ENCODE measurements at places on chromosomes 6 and 20.

GRCh38 chr6:35051396-35051795 lies 89.7 kb downstream of the TCP11 start:
- DNase-seq, result no peak

DNA sequence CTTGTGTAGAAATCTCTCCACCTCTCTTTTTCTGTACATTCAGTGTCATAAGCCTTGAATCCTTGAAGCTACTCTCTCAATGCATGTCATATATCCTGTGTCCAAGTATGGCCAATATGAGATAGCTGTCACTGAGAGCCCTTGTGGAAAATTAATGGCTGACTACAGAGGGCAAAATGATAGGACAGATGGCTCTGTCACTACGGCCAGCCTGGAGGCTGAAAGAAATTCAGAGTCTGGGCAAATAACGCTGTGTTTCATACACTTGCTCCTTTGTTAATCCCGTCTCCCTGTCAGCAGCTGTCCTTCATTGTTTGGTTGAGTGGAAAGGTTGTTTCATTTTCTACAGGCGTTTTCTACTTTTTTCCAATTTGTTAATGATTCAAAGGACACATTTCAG lies 70.4 kb upstream of the VGLL2 start:
- DNase-seq, result no peak

- DNase-seq, result no peak
Observed at GRCh38 chr6:15593798-15594197, 69.0 kb downstream of the DTNBP1 start.

DNA sequence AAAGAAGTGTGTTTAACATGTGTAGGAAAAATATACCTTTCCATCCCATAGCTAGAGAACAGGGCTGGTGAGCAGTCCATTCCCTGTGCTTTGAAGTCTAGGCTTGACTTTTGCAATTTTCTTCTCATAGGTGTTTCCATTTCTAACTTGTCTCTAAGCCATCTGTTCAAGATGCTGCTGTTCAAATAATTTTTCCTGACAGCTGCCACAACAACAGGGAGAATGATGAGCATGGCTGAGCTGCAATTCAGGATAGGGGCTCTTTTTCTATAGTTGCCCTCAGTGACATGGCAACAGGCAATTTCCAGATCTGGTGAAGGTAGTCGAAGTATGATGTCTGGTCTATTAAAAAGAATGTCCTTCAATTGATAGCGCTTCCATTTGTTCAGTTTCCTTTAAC lies 103.0 kb upstream of the HS3ST5 start:
- no peak for DNase-seq

- DNase-seq, result no peak
Observed at GRCh38 chr20:21339499-21339898, 36.4 kb downstream of the XRN2 start.

- DNase-seq, result no peak
Observed at GRCh38 chr20:62645613-62646012, 3.3 kb downstream of the SLCO4A1 start.

DNA sequence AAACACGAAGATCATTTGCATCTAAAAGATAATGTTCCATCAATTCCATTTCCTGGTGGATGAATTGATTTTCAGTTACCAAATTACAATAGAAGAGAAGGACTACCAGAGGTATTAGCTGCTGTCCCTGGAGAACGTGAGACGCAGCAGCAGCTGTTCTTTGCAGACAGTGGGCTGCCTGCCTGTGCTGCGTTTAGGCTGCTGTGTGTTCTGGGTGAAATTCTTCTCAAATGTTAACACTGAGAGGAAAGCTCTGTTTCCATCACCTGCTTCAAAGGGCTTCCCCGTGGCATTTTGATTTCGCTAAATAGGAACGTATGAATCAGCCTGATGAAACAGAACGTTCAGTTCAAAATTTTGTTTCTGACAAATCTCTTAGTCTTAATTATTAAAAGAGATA lies 362.2 kb downstream of the C6orf118 start:
- DNase-seq, result no peak

DNA sequence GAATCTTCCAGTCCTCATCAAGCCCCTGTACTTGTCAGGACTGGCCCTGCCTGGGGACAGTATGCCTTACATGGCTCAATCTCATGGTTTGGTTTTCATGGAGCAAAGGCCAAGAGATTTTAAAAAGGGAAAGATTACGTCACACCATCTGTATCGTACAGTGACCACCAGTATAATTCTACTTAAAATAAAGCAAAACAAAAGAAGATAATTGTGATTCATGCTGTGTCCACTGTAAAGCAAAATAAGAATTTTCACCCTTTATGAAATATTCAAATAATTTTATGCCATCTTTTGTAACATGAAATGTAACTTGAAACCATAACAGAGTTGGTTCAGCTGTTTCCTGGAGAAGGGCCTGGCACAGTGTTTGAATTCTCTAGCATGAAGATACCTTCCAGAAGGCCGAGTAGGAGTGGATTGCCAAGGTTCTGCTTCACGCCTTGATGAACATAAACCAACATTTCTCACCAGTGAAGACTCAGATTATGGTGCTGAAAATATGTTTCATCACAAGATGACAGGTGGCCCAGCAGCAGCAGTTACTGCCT lies 486.5 kb downstream of the RFPL4B start:
- no peak for DNase-seq

GRCh38 chr6:118659513-118660217 lies 8.3 kb upstream of the CEP85L start:
- DNase-seq, result no peak

GRCh38 chr6:31386977-31387376 lies 16.4 kb upstream of the MICA start:
- DNase-seq, result no peak

GRCh38 chr20:60690771-60691170 lies 561.3 kb upstream of the CDH4 start:
- no peak for DNase-seq

DNA sequence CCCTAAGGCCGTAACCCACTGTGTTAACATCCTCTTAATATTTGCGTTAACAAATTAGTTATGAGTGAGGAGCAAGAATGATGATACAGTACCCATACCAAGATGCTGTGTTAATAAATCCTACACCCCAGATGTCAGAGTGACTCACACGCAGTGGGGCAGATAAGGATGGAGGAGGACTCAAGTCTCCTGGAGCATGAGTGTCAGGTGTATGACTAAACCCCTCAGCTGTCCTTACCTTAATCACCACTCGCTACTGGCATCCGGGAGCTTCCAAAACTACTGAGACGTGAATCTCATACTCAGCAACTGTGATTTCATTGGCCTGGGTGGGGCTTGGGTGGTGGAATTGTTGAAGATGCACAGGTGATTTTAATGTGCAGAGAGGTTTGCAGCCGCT lies 131.3 kb upstream of the MTHFD1L start:
- no peak for DNase-seq

GRCh38 chr6:3755637-3756545 lies 4.4 kb upstream of the PXDC1 start:
- no peak for DNase-seq

DNA sequence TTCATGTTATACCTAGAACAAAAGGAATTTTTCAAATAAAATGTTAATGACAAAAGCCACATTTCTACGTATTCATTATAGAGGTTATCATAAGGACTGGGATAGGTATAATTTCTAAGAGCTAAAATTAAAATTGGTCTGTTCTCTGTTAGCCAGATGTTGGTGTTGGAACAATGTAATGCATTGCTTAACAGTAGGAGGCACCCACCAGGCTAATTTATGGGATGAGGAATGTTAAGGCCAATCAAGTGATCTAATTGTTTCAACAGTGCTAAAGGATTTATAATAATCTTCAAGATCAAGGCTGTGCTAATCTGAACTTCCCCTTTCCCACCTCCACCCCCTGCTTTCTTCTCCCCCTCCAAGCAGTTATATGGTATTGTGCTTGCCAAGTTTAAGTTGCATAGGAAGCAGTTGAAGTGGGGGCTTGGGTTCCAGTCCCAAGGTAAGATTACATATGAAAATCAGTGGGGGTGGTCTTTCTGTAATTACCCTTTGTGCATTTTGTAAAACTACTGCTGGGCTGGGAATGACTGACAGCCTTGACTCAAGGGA lies 89.2 kb upstream of the BACH2 start:
- DNase-seq, result no peak

GRCh38 chr6:152636609-152637295 lies 410 bp downstream of the SYNE1 start:
- peak; percentile 7 for DNase-seq

DNA sequence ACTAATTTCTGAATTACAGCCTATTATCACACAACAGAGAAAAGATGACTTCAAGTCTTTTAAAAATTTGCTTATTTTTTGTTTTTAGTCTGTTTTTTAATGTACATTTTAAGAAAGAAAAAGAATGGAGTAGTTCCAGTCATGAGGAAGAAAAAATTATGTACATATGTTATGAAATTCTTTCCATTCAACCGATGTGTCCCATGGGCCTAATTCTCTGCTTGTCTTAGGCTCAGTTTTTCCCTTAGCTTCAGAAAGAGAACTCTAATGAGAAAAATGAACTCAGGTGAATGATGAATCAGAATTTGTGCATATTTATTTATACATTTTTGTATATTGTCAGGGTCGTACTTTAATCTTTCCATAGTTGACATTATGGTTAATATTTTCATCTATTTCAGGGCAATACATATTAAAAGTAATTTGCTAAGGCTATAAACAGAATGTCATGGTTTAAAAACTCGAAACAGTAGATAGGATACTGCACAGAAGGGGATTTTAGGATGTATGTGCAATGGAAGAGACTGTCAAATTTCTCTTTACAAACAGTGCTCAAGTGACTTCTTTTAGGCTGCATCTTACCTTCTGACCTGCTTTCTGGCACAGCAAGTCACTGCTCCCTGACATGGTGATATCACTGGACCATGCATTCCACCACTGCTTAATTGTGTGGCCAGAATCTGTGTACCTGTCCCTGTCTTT lies 153.1 kb downstream of the EPHA7 start:
- DNase-seq, result no peak

DNA sequence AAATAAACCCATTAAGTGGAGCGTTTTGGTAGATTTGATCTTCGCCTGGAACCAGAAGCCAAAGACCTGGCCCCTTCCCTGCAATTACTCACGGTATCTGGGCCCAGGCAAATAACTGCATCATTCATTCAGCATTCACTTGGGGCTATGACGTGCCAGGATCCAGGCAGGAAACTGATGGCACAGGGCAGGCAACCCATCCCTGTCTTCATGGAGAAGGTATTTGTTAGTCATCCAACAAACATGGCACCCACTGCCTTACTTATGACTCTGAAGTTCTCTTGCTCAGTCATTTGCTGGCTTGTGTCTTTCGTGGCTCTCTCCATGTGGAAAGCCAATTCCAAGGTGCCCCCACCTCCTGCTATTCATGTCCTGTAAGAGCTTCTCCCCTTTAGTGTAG lies 232.4 kb downstream of the BMP7 start:
- DNase-seq, result no peak

GRCh38 chr6:106116125-106116832 lies 30.1 kb downstream of the PRDM1 start:
- no peak for DNase-seq

DNA sequence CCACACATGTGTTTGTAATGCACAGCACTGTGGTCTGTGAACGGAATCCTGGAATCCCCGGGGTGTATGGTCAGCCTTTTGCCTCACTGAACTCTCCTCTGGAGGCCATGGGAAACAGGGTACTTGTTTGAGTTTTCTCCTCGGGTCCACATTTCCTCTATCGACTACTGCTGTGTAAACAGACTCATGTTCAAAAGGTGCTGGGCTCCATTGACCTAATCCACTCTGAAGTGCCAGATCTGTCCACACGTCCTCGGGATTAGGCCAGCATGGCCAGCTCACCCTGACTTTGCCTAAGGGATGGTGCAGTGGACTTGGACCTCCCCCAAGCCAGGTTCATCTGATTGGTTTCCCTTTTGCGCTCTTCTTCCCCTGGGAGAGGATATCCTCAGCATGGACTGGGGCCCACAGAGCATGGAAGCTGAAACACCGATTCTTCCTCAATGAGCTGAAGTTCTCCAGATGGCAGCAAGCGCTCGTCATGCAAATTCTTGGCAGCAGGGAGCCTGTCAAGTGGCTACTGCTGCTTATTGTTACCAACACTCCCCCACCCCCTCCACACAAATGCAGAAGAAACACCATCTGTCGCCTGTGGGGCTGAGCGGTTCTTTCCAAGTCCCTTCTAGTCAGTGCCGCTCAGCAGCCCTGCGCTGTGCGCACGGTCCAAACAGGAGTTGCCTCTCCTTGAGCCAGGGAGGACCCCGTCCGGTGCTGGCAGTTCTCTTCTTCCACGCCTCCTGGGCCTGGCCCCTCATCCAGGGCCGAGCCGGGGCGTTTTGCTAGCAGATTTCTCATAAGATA lies 292.6 kb upstream of the MARCKS start:
- no peak for DNase-seq

DNA sequence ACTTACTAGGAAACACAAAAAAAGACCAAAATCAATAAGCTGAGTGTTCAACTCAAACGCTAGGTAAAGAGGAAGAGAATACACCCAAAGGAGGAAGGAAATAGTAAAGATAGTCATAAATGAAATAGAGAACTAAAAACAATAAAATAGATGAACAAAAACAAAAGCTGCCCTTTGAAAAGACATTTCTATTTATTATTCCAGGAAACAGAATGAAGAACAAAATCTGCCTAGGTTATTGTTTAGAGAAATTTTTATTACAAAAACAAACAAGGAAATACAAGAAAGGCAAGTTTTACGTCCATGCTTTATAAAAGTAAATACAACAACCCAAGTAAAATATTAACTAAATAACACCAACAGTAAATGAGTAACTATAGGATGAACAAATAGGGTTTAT lies 20.1 kb downstream of the HLA-DMB start:
- no peak for DNase-seq

- no peak for DNase-seq
Observed at GRCh38 chr20:47549671-47550070, 48.0 kb downstream of the NCOA3 start.

GRCh38 chr20:39829256-39829655 lies 859.8 kb downstream of the MAFB start:
- no peak for DNase-seq

GRCh38 chr6:42269974-42270510 lies 52.4 kb upstream of the MRPS10 start:
- no peak for DNase-seq

- no peak for DNase-seq
Observed at GRCh38 chr6:47307362-47308197, 2.1 kb downstream of the TNFRSF21 start.

DNA sequence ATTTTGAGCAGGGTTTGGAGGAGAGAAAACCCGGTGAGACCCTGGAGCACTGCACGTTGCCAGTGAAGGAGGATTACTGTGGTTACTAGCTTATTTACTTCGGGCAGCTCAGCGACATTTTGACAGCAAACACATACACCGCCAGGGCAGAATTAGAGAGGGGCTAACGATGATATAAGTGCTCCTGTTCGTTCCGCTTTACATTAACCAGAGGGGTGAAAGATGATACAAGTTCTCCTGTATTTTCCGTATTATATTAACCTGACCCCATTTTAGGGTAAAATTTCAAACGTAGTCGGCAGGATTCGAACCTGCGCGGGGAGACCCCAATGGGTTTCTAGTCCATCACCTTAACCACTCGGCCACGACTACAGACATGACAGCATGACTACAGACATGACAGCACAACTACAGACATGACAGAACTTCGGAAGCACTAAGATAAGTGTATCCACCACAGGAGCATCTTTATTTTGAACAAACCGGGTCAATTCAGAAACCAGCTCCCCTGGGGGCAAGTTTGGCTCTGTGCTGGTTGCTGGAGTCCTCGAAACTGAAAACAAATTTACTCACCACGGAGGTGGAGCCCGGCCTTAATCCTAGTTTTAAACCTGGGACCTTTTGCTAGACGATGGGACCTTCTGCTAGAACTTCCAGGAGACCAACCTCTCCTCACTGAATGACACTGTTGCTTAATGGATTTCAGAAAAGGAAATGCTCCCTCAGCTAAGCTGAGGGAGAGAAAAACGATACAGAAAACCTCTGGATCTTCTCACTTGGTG lies 80.4 kb upstream of the ZNF184 start:
- DNase-seq, result no peak

GRCh38 chr20:50695135-50695872 lies 4.0 kb upstream of the RIPOR3 start:
- no peak for DNase-seq
